ENCODE measurements at places on chromosomes 3 and 15.
A peak's percentile ranks its signal among the peaks of the same experiment; 100 is the strongest.

DNA sequence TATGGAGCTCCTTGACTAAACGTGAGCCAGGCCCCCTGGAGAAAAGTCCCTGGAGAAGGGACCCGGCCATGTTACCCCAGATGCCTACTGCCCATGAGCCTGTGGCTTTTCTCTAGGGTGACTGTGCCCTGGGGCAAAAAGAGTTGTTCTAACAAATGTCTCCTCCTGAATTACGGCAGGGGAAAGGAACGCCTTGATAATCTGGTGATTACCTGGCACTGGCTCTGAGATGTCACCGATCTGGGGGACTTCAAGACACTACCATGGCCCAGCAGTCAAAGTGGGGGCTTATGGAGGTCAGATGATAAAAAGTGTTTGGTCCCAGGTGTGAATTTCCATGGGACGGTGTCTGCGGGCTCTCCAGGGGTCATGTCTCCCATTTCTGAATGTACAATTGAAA, 140.7 kb downstream of the KLF13 start:
- no peak for DNase-seq

DNA sequence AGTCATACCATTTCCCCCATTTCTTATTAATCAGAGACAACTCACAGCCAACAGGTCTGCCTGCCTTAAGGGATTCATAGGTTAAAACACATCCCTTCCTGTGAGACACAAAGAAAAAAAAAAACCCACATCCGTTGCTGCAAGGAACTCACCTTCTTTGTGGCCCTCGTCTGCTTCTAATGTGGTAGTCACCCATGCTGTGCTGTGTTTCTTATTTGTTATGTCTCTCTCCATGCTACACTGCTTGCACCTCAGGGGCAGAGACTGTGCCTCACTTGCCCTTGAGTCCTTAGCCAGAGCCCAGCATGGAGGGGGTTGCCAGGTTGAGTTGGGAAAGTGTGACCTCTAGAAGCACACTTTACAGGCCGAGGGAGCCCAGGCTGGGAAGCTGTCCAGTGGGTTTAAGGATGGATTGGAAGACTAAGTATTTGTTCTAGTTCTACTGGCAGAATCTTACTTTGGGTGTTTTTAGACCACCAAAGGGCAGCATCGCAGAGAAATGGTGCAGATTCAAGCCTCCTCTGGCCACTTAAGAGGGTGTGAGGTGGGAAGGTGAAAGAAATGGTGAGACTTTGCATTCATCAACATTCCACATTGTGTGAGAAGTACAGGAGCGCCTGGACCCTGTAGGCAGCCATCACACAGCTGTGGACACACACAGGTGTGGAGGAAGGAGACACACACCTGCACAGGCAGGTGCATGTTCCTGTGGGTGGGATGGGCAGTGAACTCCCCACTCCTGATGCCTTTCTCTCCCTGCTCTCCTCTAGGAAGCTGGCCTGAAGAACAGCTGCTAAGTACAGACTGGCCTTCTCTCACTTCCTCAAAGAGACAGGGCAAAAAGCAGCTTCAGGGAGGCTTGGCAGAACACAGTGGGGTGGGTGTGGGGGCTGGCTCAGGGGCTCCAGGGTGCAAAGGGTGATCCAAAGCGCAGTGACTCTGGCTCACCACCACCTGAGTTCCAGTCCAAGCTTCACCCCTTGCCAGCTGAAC, 48.8 kb downstream of the GLB1 start:
- DNase-seq, result peak; percentile 55

DNA sequence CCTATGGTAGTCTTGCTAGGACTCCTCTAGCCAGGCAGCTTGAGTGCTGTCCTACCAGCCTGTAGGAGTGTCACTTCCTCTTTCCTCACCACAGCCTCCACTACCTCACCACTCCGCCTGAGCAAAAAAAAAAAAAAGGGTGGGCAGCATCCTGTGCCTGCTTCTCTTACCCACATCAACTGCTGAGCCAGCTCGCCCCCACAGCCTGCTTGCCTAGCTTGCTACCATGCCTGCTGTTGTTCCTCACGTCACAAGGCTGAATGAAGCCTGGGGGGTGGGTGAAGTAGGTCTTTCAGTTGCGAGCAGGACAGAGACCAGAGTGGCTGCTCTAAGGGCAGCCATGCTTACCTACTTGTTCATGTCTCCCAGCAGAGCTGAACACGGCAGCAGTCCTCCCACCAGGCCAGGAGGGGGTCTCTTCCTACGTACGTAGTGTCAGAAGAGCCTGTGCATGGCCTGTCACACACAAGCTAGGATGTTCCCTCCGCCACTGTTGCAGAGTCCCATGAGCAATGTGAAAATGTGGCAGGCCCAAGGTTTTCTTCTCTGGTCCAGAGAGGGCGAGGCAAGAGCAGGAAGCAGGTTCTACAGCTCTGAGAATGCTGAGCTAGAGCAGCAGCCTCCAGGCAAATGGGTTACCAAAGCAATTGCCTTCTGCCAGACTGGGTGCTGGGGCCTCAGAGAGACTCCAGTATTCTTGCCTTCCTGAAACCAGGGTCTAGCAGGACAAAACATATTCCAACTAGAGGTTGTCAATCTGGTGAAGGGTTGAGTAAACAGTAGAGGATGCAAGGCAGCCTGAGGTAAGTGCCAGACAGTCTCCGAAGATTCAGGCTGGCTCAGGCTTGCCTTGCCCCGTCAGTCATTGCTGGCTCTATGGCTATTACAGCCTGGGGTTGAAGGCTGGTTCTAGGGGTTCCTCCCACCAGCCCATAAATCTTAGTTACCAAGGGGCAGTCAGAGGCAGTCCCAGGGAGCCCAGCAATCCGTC, 8.1 kb downstream of the PPM1M start:
- DNase-seq, result peak; percentile 92

GRCh38 chr3:183193762-183194689, 31.5 kb upstream of the LAMP3 start:
- no peak for DNase-seq

GRCh38 chr3:9167222-9167621, 82.2 kb downstream of the SRGAP3 start:
- no peak for DNase-seq

DNA sequence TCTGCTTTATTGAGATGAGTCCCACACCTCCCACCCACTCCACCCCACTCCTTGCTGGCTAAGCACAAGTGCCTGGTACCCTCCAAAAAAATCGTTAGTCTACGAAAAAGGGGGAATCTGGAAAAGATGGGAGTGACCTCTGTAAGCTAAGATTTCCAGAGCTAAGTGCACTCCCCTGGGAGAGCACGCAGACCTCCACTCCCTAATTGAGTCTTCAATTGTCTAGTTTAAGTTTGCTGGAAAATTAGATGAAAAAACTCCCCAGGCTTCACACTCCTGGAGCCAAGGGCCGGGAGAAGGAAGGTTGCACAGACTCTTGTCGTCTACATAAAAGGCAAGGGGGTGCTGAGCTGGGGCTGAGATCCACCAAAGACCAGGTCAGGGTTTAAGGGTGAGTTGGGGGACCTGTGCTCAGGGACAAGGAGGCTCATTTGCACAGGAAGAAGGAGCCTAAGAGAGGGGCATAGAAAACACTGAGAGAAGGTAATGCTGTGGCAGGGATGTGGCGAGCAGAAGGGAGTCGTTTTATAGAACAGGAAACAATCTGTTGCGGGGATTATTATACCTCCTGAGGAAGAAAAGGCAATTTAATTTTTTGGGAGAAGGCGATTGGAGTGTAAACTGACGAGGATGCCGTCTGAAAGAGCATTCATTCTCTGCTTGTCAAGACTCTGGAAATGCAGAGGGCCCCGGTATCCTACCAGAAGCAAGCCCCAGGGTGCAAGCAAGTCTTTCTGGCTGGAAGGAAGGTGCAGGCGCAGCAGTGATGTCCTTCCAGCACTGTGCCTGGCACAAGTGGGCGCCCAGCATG, 126.5 kb upstream of the DLG1 start:
- DNase-seq, result no peak

DNA sequence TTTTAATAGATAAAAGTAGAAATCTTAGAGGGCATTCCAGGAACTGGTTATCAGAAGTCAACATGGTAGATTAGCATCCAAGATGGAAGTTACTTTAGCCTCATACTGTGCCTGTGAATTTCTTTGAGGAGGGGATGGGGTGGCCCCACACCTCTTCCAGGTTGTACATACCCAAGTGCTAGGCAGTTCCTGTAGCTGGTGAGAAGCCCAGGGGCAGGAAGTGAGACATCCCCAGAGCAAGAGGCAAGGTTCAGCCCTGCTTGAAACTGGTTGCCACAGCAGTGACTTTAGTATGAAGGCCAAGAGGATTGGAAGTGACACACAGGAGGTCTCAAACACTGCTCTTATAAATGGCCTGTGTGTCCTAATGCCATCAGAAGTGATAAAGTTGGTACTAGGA, 11.9 kb downstream of the GTPBP8 start:
- DNase-seq, result no peak

DNA sequence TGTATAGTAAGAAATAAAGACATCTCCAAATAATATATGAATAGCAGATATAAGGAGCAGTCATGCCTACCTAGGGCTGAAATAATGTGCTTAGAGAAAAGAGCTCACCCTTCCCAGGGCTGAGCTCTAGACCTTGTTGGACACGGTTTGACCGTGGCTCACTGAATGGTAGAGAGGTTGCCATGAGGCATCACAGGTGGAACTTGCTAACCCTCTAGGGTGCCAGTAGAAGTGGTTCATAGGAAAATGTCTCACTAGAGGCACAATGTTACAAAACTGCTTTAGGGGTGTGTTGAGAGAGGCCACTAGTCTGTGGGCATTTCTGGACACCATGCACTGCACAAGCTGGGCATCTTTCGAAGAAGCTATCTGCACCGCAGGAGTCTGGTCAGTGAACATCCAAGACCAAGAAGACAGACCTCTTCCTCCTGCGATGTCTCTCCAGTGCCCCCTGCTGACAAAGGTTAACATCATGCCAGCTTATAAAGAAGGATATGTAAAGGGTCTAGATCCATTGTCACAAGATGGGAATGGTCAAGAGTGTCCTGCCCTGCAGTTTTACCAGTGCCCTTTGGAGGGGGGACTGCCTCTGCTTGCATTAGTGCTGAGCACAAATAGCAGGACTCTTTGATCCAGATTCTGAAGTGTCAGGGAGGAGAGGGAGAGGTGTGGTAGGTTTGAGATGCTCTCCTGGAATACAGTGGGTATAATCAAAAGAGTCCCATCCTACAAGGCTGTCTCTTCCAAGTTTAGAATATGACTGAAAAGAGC, 266.8 kb downstream of the ZNF385D start:
- DNase-seq, result peak; percentile 13

DNA sequence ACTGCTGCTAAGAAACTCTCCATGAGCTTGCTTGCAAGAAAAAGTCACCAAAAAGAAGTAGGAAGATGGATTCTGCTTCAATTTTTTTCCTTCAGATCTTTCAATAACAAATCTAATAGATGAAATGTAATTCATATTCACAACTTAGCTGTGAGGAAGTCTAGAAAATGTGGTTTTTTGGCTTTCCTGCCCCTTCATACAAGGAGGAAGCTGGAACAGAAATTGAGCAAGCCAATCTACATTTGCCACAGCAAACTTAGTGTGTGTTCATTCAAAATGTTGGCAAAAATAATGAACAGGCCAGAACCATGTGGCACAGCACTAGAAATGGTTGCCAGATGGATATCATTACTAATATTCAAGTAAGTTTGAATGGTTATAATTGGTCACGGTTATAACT, 93.2 kb upstream of the NEDD4 start:
- peak; percentile 3 for DNase-seq

DNA sequence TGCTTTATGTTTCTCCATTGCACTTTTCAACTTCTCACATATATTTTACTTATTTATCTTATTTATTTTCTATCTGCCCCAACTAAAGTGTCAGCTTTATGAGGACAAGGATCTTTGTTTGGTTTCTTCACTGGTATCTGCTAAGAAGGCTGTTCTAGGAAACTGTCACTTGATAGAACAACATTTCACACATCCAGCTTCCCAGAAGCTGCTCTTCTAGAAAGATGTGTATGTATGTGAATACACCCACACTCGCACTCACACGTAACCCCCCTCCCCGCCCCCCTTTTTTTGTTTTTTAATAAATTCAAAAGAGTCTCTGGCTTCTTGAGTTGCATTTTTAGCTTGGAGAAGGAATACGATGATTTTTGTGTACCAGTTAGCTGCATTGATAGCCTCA, 143.1 kb downstream of the AKAP13 start:
- no peak for DNase-seq
